ENCODE measurements at places on chromosomes 1 and 21. TPM values are rescaled to one million over a fixed set of nuclear protein-coding genes. Genes with fewer than 3 reads are reported as not detected.

GRCh38 chr1:206582971-206583706 is 29.1 kb downstream of the EIF2D start:
- DNase-seq, result no peak

GRCh38 chr21:20108976-20109540 is 889.2 kb upstream of the NCAM2 start:
- no peak for DNase-seq

- peak; percentile 45 for DNase-seq
Measured at GRCh38 chr1:77832901-77833300, 53.5 kb downstream of the MIGA1 start.

AK5 gene
- total RNA-seq, result 18.1 TPM

TINAGL1 gene
- 39.1 TPM for total RNA-seq

Measured in Daoy (cell line).